NCI-H2081 (cell line): ENCODE measurements at places on chromosomes 7 and 10.
A peak's percentile ranks its signal among the peaks of the same experiment; 100 is the strongest.

- no peak for DNase-seq
These were observed 583.3 kb upstream of the SORCS1 start for GRCh38 chr10:107747851-107748250.

DNA sequence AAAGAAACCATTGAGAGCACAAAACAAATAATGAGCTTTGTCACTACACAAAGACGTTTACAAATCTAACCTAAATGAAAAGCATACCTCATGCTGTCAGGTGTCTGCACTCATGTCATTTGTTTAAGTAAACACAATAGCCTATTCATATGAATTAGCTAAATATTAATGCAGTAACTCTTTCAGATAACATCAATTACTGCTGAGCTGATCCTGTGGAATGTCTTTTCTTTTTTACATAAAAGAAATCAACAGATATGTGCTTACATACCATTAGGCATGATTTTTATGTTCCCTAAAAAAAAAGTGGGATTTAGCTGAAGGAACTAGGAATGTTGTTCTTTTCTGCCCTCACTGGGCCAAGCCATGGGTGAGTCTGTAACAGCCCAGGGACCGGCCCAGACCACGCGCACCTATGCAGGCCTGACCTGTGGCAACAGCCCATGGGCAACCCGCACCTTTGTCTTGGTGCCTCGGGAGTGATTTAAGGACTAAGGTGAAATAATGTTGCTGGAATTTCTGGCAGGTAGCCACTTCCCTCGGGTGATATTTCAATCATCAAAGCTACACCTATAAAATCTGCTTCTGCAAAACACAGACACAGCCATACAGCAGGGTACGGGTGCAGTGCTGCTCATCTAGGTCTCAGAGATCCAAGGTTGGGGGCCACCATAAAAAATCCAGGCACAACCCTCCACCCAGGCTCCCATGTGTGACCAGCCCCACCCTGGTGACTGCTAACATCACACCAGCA is 44.6 kb downstream of the FGFR2 start:
- DNase-seq, result peak; percentile 4

DNA sequence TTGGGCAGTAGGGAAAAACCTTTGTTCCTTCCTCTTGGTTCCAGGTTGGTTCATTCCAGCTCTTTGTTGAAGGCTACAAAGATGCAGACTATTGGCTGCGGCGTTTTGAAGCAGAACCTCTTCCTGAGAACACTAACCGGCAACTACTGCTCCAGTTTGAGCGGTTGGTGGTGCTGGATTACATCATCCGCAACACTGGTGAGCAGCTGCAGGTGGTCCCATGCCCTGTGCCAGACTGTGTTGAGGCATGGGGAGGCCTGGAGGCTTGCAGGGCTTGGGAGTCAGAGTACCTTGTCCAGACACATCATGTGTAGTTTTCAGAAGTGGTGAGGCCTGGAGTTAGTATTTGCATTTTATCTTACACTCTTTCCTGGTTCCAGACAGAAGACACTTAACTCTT is 16.3 kb downstream of the PI4K2A start:
- no peak for DNase-seq

GRCh38 chr7:157208571-157209413 is 70.1 kb downstream of the UBE3C start:
- no peak for DNase-seq

- DNase-seq, result no peak
These were observed 4.7 kb upstream of the HIP1 start for GRCh38 chr7:75743455-75743859.

DNA sequence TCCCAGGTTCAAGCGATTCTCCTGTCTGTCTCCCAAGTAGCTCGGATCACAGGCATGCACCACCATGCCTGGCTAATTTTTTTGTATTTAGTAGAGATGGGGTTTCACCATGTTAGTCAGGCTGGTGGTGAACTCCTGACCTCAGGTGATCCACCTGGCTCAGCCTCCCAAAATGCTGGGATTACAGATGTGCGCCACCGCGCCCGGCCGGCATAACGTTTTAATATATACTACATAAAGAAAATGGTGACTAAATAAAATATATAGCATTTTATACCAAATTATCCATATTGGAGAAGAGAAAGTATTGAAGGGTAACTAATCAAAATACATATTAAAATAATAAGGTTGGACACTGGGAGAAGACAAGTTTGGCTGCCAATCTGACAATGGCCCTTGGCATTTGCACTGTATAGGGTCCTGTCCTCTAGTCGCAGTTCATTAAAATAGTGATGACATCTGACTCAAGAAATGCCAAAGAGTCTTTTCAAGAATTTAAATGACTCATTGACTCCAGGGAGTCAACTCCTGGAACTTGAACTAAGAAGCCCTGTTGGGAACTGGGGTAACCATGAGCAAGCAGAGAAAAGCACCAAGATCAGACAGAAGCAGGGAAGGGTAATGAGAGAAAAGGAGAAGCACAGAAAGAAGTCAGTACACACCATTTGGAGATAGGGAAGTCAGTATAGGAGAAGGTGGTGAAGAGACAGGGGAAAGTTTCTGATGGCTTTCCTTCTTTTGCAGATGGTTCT is 91.1 kb downstream of the CH25H start:
- no peak for DNase-seq

- no peak for DNase-seq
These were observed 43.5 kb upstream of the NKX2-3 start for GRCh38 chr10:99489271-99489670.

GRCh38 chr7:13908667-13909397 is 80.6 kb downstream of the ETV1 start:
- DNase-seq, result peak; percentile 95

GRCh38 chr10:18437486-18437885 is 213.9 kb downstream of the NSUN6 start:
- no peak for DNase-seq

DNA sequence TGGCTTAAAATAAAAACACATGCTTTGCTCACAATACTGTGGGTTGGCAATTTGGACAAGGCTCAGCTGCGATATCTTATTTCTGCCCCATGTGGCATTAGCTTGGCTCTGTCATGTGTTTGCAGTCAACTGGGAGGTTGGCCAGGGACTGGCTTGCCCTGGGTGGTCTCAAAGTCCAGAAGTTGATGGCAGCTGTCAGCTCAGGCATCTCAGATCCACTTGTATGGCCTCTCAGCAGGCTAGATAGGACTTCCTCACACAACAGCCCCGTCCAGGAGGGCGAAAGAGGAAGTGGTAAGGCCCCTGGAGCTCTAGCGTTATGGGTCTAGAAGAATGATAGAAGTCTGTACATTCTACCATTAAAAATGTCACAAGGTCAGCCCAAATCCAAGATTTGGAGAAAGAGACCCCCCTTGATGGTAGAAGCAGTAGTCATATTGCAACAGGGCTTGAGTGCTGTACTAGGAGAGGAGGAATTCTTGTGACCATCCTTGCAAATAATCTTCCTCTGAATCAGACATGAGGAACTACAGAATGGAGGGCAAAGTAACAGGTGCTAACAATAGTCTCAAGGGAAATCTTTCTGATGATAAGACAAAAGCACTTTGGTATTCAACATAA is 166.2 kb downstream of the FAM107B start:
- DNase-seq, result no peak

DNA sequence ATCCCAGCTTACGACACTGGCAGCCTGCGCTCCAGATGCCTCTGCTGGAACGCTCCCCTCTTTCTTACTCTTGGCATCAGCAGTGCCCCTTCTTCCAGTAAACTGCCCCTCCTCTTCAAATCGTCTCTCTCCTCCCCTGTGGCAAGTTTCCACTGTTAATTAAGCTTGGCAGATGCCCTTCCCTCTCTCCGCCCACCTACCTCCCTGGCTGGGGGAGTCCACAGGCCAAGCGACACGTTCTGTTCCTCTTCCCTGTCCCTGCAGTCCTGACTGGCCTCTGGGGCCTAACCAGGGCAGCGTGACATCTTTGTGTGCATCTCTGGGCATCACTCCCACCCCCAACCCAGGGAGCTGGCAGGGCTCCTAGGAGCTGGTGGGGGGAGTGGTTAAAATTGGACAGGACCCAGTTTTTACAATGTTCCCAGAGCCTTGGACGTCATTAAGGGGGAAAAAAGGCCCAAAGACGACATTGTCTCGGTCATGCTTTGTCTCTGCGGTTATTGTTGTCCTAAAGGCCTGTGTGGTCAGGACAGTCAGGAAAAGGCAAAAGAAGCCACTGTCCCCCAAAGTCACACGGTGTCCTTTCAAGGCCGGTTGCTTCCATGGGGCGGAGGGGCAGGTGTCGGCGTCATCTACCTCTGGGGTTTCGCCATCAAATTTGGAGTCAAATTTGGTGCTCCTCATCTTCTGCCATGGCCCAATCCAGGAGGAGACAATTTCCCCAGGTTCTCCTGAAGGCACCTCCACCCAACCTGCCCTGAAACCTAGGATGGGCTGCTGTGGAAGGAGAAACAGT is 54.2 kb downstream of the DLG5 start:
- no peak for DNase-seq

DNA sequence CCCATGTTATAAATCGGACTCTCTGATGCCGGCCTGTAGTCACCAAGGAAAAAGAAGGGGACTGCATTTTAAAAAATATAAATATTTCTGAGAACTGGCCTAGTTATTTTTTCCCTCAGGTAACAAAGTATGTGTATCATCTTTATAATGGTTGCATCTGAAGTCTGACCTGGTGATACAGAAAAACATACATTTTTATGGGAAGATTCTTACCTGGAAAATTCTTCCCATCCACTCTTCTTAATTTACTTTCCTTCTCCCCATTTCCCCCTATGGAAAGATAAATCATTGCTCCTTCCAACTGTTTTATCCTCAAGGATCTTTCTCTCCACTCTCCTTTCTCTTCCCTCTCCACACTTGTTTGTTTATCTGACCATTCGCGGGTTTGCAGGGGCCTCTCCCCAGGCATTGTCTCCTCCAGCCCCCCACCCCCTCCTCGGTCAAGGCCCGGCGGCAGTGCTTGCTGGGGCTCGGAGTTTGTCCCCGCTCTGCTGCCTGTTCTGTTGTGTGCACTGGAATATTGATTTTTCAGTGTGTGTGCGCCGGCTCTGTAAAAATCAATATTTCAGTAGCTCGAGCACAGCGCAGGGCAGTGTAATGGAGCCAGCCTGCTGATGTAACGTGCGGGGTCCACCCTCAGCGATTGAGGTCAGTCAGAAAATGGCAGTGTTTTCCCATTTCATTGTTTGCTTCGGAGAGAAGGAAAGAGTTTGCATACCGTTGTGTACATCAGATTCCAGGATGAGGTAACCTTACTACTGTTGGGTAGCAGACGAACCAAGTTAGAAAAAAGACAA is 199.5 kb upstream of the NFE2L3 start:
- no peak for DNase-seq

DNA sequence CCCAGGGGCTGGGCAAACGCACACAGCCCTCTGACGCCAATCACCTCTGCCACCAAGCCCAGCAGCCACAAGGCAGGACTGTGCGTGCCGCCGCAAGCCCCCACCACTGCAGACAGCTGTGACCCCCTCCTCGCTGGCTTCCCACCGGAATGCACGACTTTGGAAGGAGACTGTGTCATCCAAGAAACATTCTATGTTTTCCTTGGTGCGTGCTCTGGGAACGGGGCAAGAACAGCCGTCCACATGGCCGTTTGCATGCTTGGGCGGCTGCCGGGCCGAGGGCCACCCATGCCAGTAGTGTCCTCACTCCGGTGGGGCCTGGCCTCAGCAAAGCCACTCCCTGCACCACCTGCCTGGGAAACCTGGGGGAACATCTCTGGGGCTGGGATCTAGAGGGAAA is 17.6 kb upstream of the ELN start:
- DNase-seq, result no peak

DNA sequence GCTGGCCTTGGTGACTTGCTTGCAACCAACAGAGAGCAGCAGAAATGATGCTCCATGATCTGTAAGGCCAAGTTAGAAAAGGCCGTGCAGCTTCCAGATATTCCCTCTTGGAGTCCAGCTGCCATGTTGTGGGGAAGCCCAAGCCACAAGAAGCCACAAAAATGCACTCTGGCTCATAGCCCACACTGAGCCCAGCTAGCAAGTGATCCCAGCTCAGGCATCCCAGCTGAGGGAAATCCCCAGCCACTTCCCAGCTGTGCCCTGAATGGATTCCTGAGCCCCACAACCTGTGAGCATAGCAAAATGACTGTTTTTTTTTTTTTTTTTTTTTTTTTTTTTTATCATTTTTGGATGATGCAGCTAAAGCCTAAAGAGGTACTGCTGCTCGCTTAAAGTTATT is 11.1 kb upstream of the SDK1 start:
- no peak for DNase-seq

- DNase-seq, result no peak
These were observed 80.8 kb upstream of the LEP start for GRCh38 chr7:128160296-128160695.

DNA sequence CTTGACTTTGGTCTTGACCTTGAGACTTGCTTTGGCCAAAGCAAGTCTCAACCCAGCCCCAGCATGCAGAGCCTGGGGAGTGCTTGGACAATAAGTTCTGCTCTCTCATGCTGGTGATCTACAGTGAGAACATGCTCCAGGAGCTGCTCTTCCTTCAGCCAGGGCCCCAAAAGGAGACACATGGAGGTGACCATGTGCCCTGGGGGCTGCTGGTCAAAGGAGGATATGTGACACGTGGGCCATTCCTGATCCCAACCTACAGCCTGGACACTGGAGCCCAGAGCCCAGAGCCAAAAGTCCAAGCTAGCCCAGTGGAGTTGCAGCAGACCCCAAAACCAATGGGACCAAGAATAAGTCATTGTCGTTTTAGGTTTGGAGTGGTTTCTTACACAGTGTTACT is 78.2 kb upstream of the CHST15 start:
- DNase-seq, result no peak

DNA sequence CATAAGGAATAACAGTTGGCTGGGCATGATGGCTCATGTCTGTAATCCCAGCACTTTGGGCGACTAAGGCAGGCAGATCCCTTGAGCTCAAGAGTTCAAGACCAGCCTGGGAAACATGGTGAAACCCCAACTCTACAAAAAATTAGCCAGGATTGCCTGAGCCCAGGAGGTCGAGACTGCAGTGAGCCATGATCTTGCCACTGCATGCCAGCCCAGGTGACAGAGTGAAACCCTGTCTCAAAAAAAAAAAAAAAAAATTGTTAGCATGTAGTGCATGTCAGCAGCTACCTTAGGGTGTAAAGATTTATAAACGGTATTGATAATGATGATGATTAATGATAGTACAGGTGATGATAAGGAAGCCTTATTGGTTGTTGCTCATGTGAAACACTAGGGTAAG is 331.2 kb upstream of the FZD1 start:
- no peak for DNase-seq

GRCh38 chr10:113027230-113027573 is 77.2 kb downstream of the TCF7L2 start:
- DNase-seq, result no peak

DNA sequence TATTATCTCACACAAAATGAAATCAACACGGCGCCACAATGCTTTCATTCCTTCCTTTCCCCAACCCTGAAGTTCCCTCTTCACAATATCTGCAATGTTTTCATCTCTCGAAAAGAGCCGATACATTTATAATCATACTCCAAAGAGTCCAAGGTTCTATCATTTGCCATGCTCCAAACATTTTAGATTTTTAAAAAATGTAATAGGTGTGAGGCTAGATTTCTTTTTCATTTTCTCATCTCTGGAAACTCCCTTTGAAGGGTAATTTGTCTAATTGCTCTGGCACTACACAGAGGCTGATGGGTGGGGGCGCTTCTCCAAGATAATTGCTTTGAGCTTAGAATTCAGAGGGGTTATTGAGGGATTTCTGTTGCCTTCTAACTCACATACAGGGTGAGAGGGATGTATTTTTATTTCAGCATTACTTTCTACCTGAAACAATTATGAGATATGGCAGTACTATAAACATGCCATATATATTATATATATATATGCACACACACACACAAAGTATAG is 4.9 kb downstream of the DLX5 start:
- DNase-seq, result no peak
